Stimulated activated CD4-positive, alpha-beta T cell treated with anti-CD3 and anti-CD28 coated beads, Interleukin-2, amount 100 ng/mL, for 24 hours (primary cell): ENCODE measurements at places on chromosomes 2 and 18.

DNA sequence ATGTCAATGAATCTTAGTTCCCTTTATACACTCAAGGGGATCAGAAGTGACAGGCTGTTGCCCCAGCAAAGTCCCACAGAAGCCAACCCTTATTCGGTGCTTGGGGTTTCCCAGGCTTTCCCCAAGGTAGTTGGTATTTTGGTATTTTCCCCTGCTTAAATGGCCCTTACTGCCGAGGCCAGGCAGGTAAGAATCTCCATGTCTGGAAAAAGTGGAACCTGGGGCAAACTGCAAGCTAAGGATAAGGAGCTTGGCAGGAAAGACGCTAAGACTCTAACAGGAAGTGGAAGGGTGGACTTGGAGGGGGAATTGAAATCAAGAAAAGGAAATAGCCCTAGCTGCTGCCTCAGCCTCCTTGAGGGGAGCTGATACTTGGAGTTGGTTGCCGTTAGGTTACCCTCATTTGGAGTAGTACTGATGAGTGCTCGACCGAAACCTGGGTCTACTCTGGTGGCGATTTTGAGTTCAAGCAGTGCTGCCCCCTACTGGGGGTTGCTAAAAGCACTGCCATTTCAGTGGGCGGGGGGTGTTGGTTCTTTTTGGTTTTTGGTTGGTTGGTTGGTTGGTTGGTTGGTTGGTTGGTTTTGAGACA, 3.3 kb upstream of the GPBAR1 start:
- DNase-seq: peak; percentile 74

GRCh38 chr2:101064868-101065549, 62.9 kb downstream of the RPL31 start:
- no peak for DNase-seq

GRCh38 chr18:79493211-79493800, 97.6 kb downstream of the NFATC1 start:
- no peak for DNase-seq

DNA sequence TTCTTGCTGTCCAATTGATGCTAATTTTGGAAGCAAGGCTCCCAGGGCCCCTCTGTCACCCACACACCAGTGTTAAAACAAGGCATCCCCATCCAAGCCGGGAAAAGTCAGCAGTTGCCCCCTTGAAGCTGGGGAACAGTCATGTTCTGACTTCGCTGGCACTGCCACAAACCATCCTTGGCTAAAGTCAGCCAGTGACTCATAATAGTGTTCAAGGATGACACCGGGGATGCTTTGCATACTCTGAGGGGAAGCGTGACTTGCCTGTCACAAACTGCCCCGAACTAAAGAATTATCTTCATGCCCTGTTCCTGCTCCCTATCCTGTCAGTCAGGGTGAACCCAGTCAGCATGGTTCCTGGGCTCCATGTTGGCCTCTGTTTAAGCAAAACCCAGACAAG, 37.0 kb downstream of the TGFA start:
- DNase-seq: no peak

DNA sequence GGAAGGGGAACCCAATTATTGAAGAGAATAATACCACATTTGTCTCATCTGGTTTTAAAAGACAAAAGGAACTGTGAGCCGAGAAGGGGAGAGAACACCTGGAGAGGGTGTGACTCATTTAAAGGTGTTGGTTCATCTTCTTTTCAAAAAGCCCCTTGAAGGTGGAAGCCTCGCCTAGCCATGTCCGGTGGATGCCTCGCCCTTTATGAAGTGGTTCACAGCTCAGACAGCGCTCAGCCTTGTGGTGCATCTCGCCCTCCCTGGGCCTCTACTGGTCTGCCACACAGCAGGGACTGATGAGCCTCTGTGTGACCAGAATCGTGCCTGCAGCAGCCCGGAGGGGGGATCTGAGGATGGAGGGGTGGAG, 290.0 kb upstream of the CXCR4 start:
- no peak for DNase-seq

GRCh38 chr2:16745466-16745865, 79.8 kb upstream of the CYRIA start:
- DNase-seq: peak; percentile 13
